ENCODE measurements at places on chromosomes 5 and 9.

DNA sequence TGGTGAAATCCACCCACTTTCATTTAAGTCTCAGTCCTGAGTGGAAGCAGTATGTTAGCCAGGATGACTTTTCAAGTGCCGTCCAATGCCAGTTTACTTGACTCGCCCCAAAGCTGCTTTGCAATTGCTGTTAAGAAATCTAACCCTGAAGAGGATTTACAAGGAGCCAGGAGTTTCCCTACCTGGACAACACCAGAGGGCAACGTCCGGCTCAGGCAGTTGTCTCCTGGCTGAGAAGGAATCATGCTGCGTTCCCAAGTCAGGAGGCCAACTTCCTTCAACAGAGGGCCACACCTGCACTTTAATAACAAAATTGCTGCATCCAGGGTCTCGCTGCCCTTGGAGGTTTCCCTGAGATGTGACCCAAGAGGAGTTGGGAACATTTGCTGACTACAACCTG lies 65.8 kb downstream of the BOD1 start:
- no peak for DNase-seq

DNA sequence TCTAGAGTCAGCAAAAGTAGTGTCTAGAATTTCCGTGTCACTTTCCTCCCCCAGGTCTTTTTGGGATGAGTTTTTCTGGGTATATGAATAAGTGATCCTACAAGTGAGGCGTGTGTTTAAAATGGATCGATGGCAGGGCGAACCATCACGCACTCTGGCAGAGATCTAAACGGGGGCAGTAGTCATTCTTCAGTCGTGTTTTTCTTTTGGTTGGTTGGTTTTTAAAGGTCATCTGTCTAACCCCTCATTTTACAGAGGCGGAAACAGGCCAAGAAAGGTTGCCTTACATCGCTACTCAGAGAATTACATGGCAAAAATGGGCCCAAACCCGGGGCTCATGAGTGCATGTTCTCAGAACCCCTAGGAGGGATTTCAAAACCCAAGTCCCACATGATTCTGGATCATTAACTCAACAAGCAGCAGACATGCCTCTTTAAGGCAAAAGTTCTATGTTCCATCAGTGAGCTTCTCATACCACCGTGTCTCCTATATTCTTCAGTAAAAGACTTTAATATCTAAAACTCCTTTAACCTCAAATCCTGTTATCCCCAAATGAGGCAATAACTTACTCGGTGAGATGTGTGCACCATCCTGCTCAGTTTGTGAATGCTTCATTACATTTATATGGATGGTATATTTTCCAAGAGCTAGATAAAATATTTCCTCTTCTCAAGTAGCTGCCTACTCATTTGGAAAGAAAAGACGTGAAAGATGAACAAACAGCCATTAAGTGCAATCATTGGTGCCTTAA lies 145.8 kb downstream of the AOPEP start:
- DNase-seq, result no peak

- no peak for DNase-seq
Observed at GRCh38 chr5:127910307-127910956, 173.1 kb upstream of the SLC12A2 start.

GRCh38 chr9:35976726-35977125 lies 18.8 kb upstream of the OR2S2 start:
- DNase-seq, result no peak

- DNase-seq, result no peak
Observed at GRCh38 chr9:96604004-96604319, 15.7 kb downstream of the CDC14B start.

DNA sequence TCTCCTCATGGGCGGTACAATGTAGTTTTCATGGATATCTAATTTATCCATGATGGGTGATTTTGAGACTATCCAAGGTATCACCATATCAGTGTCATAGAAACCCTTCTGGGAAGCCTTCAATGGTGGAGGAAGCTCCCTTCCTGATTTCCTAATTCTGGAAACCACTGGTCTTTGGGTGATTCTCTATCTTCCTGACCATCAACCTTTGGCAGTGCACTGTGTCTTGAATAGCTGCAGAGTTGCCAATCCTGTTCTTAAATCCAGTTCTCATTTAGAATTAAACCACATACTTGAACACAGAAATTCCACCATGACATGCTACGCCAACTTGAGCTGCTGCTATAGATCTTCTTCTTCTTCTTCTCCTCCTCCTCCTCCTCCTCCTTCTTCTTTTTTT lies 161.7 kb upstream of the KLF9 start:
- DNase-seq, result no peak

GRCh38 chr5:93421987-93422401 lies 159.0 kb downstream of the NR2F1-AS1 start:
- DNase-seq, result no peak

DNA sequence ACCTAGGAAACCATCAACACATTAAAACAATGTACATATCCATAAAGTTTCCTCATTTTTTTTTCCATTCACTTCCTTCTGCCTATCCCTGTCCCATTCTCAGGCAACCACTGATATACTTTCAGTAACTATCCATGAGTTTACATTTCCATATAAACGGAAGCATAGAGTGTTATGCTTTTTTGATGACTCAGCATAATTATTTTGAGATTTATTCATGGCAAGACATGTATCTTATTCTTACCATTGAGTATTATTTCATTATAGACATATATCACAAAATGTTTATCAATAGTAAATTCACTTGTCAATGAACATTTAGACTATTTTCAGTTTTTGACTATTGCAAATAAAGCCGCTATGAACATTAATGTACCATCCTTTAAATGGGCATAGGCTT lies 1786.8 kb upstream of the ACO1 start:
- no peak for DNase-seq
